D721Med (cell line): ENCODE measurements at places on chromosomes 3 and 15.

GRCh38 chr3:112774293-112774926 lies 72.3 kb downstream of the CD200R1L start:
- no peak for DNase-seq

DNA sequence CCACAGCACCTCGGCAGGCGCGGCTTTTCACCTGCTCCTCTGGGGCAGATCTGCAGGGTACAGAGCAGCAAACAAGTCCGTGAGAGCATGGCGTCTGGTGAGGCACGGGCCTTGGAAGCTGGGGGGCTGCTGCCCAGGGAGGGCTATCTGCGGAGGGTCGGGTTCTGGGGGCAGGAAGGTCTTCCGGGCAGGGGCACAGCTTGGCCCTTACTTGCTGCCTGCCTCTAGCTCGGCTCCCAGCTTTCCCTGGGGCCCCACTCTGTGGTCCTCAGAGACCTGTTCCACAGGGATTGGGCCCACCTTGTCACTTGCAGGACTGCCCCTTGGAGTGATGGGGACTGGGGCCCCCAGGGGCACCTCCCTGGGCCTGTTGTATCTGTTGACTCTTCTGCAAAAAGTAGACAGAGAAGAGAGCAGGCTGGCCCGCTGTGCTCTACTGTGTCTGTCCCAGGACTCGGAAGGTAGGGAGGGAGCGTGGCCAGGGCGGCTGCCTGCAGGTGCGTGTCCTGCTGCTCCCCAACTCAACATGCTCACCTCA lies 84.1 kb downstream of the TBC1D2B start:
- DNase-seq: no peak

DNA sequence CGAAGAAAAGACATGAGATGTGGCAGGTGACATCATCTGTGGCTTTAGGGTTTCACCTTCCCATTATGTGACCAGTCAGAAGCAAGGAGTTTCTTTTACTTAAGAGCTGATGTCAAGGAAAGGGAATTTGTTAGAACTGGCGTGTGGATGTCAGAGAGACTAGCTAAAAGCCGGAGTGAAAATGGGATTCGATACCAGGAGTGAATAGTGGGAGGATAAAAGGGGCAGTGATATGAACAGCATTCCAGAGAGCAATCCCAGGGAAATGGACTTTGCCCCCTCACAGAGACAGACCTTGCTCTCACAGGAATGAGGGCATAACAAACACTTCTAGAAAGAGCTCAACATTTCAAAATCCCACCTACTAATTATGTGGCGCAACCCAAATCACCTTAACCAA lies 5.9 kb upstream of the FMN1 start:
- no peak for DNase-seq

- DNase-seq: no peak
These were observed 111.2 kb downstream of the IL12A start for GRCh38 chr3:160099834-160100233.

DNA sequence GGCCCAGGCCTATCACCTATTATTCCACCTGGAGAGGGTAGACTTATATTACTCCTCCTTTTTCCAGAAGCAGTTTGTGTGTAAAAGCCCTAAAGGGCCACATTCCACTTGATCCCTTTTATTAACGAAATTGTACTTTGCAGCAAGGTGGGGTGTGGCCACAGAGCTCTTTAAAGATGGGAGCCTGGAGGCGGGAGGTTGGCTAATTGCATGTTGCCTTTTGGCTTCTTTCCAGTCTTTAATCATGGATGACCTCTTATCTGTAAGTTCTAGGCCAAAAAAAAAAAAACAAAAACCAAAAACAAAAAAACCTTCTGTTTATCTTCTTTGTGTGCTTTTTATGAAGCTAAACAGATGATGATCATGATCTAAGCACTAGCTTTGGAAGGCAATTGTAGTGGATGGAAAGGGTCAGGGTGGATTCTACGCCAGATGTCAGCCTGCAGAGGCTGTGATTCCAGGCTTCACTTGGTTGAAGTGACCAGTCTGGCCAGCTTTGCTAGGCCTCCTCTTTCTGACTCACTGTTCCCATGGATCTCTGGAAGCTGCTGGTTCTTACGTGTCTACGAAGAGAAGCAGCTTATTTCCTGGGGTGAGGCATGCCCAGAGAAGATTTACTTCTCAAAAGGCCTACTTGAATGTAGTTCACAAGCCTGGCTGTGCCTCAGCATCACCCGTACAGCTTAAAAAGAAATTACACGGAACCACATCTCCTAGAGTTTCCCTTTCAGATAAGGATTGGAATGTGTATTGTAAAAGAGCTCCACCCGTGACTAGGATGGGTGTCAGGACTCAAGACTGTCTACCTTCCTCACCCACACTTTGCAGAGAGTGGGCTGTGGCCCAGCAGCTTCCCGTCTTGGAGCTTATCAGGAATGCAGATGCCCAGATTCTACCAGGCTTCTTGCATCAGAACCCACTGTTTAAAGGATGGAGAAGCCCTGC lies 330.9 kb upstream of the C2CD4B start:
- DNase-seq: no peak

DNA sequence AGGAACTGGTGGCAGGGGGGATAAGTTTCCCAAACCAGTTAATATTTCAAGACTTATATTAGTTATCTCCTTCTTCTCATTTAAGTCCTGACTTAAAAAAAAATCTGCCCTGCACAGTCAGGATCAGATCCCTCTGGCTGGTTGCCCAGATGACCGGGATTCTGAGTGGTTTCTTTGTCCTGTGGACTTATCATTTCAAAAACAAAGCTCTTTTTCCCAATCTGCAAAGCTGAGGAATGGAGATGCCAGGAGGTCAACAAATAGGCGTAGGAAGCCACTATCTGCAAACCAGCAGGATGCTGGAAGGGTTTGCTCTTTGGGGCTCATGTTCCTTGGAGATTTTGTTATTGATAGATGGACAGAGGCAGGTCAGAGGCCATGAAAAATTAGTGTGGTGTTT lies 5.8 kb downstream of the C3orf20 start:
- no peak for DNase-seq

DNA sequence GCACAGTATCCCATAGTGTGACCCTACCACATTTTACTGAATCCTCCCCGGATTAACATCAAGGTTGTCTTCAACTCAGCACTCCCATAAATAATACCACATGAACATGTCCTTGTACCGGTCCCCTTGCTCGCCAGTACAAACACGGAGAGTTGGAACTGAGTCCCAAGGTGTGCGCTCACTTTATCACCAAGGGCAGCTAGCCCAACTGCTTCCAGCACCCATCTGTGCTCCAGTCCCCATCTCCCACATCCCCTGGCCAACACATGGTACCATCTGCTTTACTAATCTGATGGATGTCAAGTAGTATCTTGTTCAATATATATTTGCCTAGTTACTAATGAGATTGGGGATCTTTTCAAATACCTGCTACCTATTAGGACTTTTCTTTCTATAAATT lies 64.7 kb downstream of the ISG20 start:
- DNase-seq: no peak

DNA sequence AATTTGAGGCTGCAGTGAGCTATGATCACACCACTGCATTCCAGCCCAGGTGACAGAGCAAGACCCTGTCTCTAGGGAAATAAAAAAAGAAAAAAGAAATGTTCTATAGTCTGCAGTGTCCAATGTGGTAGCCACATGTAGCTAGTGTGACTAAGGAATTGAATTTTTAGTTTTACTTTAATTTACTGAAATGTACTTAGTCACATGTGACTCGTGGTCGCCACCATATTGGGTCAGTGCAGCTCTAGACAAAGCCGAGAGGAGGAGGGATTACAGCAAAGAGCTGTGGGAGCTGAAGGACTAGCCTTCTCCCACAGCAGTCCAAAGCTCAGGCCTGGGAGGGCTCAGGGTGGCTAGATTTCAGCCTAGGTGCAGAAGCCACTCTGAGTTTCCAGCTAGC lies 65.9 kb upstream of the NTRK3 start:
- DNase-seq: no peak

- no peak for DNase-seq
These were observed 610.7 kb upstream of the GRM7 start for GRCh38 chr3:6250167-6250566.
